ENCODE measurements at places on chromosomes 13 and 19.

- DNase-seq, result no peak
These were observed 49.6 kb upstream of the RAP2A start for GRCh38 chr13:97384371-97384770.

GRCh38 chr13:104949840-104950740 lies 1585.4 kb downstream of the EFNB2 start:
- DNase-seq, result no peak

DNA sequence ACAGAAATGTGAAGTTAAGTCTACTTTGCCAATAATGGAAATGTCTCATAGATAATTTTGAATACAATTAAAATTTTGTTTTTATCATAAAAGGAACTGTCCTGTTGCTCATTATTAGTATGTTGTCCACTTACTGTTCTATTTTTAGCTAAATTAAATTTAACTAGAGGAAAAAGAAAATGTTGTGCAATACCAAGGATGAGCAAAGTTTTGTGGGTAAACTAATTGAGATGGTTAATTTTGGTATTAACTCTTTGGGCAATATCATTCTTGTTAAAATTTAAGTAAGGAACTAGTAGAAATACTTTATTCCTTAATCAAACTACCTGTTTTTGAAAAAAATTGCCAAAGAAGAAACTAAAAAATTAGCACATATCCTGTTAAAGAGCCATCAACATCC lies 43.5 kb downstream of the SOX1 start:
- no peak for DNase-seq

- DNase-seq, result no peak
These were observed 325.1 kb downstream of the DCT start for GRCh38 chr13:94154367-94154766.

DNA sequence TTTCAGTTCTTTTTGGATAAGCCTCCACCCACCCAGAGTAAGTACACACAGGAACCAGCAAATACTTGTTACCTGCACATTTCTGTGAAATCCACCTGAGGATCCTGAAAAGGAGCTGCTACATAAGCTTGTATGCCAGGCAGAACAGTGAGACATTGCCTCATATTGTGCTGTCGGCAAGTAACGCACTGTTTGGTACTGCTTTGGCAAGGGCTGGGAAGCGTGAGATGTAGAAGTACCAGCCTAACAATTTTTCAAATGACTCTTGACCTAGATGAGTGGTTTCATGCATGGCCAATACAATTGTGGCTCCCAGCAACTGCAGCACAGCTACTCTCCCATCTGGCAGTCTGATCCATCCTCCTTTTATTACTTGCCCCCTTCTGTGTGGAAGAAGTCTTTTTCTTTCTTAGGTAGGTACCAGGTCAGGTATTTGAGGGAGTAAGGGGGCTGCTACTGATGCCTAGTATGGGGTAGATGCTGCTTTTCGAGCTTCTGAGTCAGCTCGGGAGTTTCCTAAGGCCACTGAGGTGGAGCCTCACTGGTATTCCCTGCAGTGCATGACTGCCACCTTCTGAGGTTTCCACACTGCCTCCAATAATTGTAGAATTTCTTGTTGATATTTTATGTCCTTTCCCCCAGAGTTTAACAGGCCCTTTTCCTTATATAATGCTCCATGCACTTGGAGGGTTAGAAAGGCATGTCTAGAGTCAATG lies 52.2 kb downstream of the ZNF737 start:
- DNase-seq, result no peak
